ENCODE measurements at places on chromosomes 16 and 17. TPM values are rescaled to one million over a fixed set of nuclear protein-coding genes. Genes with fewer than 3 reads are reported as not detected.

GRCh38 chr17:71762526-71762925, 358.3 kb upstream of the SOX9 start:
- DNase-seq, result no peak

- no peak for DNase-seq
Measured at GRCh38 chr16:75017670-75018525, 19.1 kb downstream of the ZNRF1 start.

DNA sequence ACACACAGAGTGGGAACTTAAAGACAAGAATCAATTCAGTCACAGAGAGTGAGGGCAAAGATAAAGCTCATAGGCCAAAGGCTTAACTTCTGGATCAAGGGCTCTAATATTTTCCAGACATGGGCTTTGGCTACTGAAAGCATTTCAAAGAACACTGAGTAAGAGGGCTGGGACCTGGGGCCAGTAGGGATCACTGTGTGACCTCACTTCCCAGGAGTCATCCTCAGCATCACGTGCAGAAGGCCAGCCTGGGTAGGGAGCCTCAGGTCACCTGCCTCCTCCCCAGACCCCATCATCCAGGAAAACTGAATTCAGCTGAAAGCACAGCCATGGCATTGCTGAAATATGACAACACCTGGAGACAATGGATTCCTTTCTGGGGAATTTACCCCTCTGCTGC, 163.5 kb downstream of the RAB11FIP4 start:
- no peak for DNase-seq

DNA sequence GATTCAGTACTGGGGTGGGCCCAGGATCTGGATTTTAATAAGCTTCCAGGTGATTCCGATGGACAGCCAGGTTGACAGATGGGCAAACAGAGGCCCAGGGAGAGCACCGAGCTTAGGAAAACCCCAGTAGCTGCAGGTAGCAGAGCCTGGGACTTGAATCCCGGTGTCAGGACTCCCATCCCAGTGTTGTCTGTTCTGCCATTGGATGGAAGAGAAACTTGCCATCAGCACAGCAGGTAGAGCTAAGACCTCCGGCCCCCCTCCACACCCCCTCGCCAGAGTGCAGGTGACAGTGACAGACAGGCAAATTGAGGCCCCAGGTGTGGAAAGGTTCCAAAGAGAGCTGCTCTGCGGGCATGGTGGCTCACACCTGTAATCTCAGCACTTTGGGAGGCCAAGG, 12.4 kb downstream of the KATNB1 start:
- no peak for DNase-seq

- DNase-seq, result no peak
Measured at GRCh38 chr16:86575754-86576557, 2.4 kb upstream of the FOXL1 start.

DNA sequence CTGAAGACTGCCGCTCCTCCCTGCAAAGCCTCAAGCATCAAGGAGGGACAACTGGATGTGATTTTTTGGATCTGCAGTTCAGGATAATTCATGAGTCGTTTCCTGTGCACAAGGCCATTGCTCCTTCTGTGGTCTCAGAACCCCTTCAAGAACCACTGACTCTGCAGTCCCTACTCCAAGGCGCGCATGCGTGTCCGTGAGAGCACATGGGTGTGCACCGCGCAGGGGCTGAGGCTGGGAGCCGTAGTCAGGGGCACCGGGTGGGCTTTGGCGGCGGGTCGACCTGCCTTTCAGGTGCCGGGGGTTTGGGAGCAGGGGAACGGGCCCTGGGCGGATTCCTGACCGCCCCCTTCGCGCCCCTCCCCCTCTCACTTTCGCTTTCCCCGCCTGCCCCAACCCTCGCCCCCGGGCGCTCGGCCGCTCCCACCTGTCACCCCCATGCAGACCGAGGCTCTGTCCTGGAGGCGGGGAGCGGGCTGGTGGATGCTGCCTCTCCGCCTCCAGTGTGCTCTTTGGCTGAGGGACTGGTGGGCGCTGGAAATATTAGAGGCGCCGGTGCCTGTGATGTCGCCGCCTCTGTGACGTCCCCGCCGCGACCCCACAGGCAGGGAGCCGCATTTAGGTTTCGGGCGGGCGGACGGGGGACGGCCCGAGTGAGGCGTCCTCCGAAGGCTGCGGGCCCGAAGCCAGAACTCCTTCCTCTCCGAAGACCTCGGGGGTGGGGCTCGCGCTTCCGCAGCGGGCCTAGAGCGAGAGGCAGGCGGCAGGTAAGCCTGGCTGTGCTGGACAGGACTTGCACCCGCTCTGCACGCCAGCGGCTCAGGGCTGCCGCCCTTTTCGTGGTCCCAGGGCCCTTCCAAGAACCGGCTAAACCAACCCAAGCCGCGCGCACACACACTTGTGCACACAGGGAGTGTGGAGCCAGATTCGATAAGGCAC, at the start of gene SPATA32:
Gene SPATA32, minus strand, starts transcription at position 518 of the 939 bp plus-strand sequence. Its CDS starts 78 bp downstream, at position 440.
- no peak for DNase-seq

- peak; percentile 90 for DNase-seq
Measured at GRCh38 chr16:29899516-29900101, at the start of gene SEZ6L2. SEZ6L2 (minus strand) TSS chr16:29899550; CDS start chr16:29899019, 531 bp downstream.

- no peak for DNase-seq
Measured at GRCh38 chr16:84022644-84023043, 20.0 kb downstream of the SLC38A8 start.

GRCh38 chr17:34703533-34703932, 124.2 kb downstream of the TMEM132E start:
- DNase-seq, result peak; percentile 15

DNA sequence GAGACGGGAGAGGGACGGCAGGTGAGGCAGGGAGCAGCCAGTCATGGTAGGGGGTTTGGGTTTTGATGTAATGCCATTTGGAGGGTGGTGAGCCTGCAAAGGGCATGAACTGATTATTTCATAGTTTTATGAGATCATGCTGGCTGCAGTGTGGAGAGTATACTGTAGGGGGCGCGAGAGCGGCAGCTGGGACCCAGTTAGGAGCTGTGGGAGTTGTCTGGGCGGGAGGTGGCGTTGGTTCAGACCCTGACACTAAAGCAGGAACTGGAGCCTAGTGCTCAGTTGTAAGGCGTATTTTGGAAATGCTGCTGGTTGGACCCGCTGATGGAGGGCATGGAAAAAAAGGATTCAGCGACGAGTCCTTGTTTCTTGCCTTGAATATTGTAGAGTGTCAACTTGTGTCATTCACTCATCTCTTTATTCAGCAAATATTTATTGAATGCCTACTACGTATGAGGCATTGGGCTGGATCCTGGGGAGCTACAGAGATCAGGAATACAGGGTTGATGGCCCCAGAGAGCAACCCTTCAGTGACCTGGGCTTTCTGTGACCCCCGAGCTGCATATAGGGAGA, 23.7 kb upstream of the KDM8 start:
- DNase-seq, result peak; percentile 65

DNA sequence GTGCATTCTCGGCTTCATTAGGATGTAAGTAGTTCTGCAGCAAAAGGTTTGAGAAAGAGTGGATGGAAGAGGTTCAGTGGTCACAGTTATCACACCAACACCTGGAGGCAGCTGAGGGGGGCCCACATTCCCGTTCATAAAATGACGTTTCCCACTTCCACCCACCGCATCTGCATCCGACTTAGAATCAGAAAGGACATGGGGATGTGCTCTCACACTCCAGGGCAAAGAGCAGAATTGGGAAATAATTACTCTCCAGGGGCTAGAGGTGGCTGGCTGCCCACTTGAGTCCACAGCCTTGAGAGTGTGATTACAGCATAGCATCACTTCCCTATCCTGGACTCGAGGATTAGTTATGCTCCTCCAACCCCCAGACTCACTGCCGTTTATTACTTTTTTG, 122.0 kb downstream of the CPPED1 start:
- DNase-seq, result no peak

DNA sequence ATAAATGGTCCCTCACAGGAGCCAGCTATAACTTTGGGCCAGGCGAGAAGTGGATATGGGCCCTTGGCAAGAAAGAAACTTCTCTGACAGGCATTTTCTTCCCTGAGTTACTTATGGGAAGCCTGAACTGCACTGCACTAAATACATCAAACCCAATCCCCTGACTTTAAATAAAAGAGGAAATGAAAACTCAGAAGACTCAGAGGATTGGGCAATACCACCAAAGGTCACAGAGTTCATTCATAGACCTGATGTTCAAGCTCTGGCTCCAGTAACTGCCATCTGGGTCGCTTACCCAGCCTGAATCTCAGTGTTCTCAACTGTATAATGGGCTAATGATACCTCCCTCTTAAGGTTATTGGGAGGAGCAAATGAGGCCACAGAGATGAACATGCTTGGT, 815 bp downstream of the KRT35 start:
- no peak for DNase-seq

GRCh38 chr16:3548859-3549258, 28.3 kb downstream of the NLRC3 start:
- DNase-seq, result no peak

DNA sequence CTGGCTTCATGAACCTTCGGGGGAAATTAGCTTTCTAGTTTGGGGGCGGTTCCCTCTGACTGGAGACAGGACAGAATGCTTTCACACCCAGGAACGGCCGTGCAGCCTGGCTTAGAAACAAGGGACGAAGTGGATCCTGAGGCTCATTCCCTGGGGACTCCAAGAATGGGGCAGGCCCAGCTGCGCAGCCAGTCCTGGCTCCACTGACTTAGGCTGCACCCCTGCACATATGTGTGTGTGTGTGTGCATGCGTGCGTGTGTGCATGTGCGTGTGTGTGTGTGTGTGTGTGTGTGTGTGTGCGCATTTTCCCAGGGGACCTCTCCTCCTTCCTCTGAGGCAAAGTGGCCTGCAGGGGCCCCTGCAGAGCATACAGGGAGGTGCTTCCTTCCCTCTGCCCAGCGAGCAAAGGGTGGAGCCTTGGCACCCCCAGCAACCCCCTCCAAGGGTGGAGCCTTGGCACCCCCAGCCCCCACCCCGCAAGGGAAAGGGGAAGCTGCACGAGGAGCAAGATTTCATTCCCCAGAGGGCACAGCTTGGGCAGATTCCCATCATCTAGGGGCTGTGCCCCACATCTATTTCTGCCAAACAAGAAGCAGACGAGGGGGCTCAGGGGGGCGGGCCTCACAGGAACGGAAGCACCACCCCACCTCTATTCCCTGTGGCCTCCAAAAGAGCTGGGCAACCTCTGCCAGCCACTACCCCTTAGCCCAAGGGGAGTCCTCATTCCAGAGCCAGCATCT, 97.6 kb upstream of the CBX4 start:
- DNase-seq, result no peak

DNA sequence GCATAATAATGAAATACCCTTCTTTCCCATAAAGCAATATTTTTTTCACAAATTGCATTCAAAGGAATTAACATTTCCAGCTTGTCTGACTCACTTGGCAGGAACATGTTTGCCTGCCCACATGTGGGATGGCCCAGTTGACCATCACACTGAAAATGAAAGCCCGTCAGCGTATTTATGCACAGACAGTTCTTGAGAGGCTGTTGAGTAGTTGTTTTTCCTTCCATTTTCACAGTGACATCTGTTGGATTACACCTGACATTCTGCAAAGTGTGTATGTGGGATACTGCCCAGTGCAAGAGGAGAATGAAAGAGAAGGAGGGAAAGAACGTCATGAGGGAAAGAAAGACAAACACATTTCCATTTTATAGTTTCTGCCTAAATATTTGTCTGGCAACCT, 29.7 kb downstream of the HS3ST4 start:
- DNase-seq, result no peak

GRCh38 chr16:30030011-30030685, 923 bp downstream of the TLCD3B start:
- no peak for DNase-seq

GRCh38 chr16:85549766-85550421, 63.2 kb upstream of the GSE1 start:
- DNase-seq, result no peak

GRCh38 chr17:49425004-49425286, 10.3 kb upstream of the PHB1 start:
- DNase-seq, result no peak

DNA sequence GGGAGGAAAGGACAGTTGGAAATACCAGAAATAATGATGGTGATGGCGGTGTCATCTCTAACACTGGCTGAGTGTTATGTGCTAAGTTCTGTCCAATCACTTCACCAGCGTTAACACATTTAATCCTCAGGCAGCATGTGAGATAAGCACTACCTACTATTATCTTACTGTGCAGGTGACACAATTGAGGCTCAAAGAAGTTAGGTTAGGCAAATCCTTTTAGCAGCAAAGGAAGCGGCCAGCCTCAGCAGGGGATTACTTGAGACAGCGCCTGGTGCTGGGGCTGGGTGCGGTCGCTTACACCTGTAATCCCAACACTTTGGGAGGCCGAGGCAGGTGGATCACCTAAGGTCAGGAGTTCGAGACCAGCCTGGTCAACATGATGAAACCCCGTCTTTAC, 18.7 kb upstream of the DHX8 start:
- DNase-seq, result no peak

GRCh38 chr16:12583237-12583897, 220.3 kb downstream of the CPPED1 start:
- no peak for DNase-seq

- no peak for DNase-seq
Measured at GRCh38 chr16:84957792-84958191, 53.5 kb downstream of the ZDHHC7 start.

DNA sequence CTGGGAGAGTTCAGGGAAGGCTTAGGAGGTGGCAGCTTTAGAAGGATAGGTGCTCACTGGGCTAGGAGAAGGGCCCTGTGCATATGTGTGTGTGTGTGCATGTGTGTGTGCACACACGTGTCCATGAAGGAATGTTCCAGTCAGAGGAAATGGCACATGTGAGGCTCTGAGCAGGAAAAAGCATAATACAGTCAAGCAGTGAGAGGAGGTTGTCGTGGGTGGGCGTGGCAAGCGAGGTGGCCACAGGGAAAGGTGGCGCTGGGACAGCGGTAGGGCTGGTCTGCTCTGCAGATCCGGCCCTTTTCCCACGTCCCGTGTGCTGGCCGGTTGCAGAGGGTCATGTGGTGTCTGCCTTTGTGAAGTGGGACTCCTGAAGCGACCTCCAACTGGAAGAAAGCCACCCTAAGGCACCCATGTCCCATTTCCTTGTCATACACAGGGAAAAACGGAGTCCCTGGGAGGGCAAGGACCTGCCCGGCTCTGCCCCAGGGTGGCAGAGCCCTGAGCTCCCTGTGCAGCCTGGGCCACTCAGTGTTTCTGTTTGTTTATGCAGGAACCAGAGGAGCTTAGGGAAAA, 40.1 kb downstream of the NT5M start:
- DNase-seq, result no peak

- peak; percentile 94 for DNase-seq
Measured at GRCh38 chr16:10616756-10617640, 36.6 kb upstream of the EMP2 start.

- DNase-seq, result no peak
Measured at GRCh38 chr17:66885417-66885816, 50.5 kb downstream of the CACNG5 start.

GRCh38 chr17:37494401-37494831, 4.7 kb downstream of the DUSP14 start:
- DNase-seq, result no peak

KCNJ18 gene
- not detected for total RNA-seq

KCNG4 gene
- not detected for total RNA-seq

HOXB13 gene
- total RNA-seq, result not detected

ENPP7 gene
- total RNA-seq, result not detected

PIRT gene
- total RNA-seq, result not detected

XAF1 gene
- total RNA-seq, result 20.8 TPM

ICAM2 gene
- total RNA-seq, result 9.2 TPM

EXOSC6 gene
- 16.5 TPM for total RNA-seq

ADAD2 gene
- total RNA-seq, result not detected

TNFRSF13B gene
- not detected for total RNA-seq

CES1 gene
- total RNA-seq, result 141 TPM

HP gene
- total RNA-seq, result not detected

FGF11 gene
- 15.2 TPM for total RNA-seq

LHX1 gene
- 9.1 TPM for total RNA-seq

COQ9 gene
- 53.5 TPM for total RNA-seq

SLC13A2 gene
- total RNA-seq, result not detected

LDHD gene
- 1.1 TPM for total RNA-seq

CAPNS2 gene
- total RNA-seq, result 1.8 TPM

ARHGAP44 gene
- total RNA-seq, result not detected

GALR2 gene
- total RNA-seq, result 2.8 TPM

MYCBPAP gene
- total RNA-seq, result 11.6 TPM

Measured in PC-9 (cell line).